ENCODE measurements at places on chromosomes 11 and 22.
A peak's percentile ranks its signal among the peaks of the same experiment; 100 is the strongest.

GRCh38 chr11:19774329-19774728, 61.7 kb downstream of the NAV2 start:
- no peak for DNase-seq

GRCh38 chr22:33361581-33361980, 303.4 kb upstream of the SYN3 start:
- no peak for DNase-seq

GRCh38 chr11:8269636-8270035, 6.0 kb upstream of the LMO1 start:
- no peak for DNase-seq

DNA sequence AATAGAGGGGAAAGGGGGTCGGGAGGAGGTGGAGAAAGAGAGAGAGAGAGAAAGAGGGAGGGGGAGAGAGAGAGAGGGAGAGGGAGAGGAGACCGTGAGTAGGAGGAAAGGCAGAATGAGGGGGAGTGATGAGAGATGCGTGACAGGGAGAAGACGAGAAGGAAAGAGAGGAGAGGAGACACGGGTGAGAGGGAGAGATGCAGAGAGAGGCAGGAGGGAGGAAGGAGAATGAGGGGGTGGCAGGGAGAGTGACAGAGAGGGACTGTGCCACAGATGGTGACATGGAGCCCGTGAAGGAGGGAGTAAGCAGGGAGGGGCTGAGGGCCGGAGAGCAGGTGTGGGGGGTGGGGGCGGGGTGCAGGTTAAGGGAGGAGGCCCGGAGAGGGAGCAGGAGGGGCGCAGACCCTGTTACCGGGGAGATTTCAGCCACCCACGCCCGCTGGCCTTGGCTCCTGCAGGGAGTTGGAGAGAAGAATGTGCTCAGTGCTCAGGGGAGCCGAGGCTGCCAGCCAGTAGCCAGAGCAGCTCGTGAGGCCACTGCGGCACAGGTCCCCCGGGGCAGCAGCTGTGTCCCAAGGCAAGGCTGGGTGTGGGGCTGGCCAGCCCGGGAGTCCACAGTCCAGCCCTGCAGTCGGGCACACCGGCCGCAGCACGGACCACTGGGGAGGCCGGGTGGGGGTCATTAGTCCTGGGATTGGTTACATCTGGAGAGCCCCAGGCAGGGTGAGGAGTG, at the start of gene SSTR3:
TSS of gene SSTR3 (minus strand) at position 304 of the 733 bp plus-strand sequence. CDS start 4,674 bp downstream, outside the sequence.
- no peak for DNase-seq

- DNase-seq = no peak
Observed at GRCh38 chr11:28231475-28231874, 123.3 kb downstream of the METTL15 start.

DNA sequence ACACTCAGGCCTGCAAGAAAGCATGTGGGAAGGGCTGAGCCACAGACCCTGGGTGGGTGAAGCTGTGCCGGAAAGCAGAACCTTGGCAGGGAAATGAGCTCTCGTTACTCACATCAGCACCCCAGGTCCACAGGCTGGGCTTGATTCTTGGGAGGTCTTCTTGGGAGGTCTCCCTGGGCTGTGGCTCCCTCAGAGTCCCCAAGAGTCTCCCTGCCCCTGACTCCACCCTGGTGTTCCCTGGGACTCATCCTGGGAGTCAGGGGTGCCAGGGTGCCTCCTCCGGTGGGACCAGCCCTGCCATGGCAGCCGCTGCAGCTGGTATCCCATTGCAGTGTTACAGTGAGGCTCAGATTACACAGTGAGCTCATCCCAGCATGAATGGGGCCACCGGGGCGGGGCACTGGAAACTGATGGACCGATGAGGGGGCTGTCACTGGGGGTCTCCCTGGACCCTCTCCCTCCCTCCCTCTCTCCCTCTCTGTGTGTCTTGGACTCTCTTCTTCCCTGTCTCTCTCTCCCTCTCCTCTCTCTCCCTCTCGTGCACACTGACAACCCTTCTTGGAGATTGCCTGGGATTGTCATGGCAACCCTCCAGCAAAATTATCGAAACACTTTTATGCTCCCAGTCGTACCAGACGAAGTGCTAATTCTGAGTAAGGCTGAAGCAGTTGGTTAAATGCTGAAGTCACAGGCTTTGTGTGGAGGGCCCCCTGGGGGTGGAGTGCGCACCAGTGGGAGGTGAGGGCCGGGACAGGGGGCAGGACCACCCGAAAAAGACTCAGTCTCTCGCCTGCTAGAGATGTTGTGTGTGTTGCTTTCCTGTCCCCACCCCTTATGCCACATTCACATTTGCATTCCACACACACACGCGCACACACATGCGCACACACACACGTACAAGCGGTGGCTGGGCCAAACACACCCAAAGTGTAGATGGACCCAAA, 8.6 kb upstream of the C11orf96 start:
- DNase-seq = no peak

GRCh38 chr22:35743326-35743860, 25.7 kb downstream of the APOL5 start:
- no peak for DNase-seq

DNA sequence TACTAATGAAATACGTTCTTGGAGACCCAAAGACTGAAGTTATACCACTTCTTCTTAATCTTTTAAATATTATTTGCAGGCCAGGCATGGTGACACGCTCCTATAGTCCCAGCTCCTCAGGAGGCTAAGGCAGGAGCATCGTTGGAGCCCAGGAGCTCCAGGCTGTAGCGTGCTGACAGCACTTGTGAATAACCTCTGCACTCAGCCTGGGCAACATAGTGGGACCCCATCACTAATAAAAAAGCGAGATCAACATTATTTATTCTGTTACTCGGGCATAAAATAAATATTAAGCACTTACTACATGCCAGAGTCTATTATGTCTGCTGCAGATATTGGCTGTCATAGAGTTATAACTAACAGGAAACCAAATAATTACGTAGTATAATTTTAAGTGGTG, 720 bp upstream of the MED17 start:
- DNase-seq = no peak

DNA sequence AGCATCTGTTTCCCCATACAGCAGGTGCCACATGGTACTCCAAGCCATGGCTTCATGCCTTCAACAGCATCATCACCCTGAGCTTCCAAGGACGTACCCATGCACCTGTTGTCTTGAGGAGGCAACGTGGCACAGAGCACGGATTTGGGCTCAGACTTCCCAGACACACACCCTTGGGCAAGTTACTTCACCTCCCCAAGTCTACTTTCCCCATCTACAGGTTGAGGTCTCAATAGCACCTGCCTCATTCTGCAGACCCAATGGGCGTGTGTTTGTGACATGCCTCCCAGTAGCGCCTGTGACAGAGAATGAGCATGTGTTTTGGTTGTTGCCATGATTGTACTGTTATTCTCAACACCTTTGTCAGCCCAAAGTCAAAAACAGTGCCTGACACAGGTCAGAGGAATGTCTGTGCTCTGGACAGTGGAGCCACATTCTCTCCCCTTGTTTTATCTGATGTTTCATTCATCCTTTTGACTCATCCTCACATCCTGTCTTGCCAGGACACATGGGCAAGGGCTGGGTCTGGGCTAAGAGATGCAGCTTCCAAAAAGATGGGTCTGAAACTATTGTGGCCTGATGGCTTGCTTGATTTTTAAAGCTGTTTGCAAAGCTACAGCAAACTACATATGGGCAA, 53.4 kb upstream of the CCND1 start:
- DNase-seq = no peak

GRCh38 chr22:35510481-35510934, 30.1 kb upstream of the RASD2 start:
- no peak for DNase-seq

GRCh38 chr22:31923136-31923535, 21.2 kb upstream of the YWHAH start:
- DNase-seq = no peak

DNA sequence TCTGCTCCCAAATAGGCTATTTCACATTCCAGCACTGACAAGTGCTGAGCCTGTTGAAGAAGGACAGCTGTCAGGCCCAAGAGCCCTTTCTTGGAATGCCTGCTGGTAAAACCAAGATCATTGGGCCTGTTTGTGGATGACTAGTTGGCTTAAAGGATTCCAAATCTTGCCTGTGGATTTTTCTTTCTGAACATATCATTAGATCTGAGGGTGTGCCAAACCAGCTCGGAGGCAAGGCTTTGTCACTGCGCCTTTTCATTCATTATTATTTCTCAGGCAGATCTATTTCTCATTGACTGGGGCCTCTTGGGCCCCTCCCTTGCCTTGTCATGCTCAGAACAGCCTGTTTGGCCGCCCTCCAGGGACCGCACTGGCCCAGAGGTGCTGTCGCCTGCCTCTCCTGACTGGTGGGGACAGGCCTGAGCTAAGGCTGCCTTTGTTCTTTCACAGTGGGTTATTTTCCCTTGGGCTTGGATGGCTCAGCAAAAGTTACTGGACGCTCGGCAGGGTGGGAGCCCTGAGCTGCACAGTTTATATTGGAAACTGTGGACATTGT, 222.7 kb upstream of the SESN3 start:
- no peak for DNase-seq

GRCh38 chr11:131324921-131325570, 45.4 kb upstream of the NTM start:
- no peak for DNase-seq

- DNase-seq = no peak
Observed at GRCh38 chr11:35689081-35689996, 26.8 kb downstream of the TRIM44 start.

DNA sequence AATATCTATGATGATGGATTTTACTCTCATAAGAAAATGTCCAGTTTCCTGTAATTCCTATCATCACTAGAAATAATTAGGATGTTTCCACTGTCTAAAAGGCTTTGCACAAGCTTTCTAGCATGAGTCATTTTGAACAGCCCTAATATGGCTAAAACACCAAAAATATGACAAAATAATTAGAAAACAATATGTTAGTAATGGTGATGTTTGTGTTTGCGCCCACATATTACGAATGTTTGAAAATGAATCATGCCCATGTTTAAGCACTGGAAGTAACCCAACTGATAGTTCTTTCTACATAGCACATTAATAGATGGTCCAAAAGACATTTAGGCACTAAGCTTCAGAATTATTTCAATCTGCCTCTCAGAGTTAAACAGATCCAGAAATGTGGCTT, 96.0 kb downstream of the TRPC6 start:
- DNase-seq = no peak

DNA sequence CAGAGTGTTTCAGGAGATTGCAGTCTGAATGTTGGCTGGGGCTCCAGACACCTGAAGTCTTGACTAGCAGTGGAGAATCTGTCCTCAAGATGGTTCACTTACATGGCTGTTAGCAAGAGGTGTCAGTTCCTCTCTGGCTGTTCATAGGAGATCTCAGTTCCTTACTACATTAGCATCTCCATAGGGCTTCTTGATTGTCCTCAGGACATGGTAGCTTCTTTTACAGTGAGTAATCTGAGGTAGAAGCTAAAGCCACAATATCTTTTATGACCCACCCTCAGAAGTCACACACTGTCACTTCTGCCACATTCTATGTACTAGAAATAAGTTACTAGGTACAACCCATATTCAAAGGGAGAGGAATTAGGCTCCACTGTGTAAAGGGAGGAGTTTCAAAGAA, 10.5 kb upstream of the PATL1 start:
- no peak for DNase-seq

DNA sequence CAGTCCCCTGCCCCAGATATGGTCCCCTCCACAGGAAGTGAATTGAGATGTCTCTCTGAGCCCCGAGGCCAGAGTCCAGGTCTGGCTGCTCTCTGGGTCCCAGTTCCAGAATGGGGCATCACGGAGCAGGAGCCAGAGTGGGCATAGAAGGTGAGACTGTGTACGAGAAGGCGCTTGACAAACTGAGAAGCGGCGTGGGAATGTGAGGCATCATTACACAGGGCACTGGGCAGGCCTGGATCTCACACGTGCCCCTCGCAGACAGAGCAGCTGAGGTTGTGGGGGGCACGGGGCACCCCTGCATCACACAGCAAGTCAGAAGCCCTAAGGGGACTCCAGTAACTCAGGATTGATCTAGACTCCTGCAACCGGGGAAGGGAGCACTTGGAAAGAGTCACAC, 9.2 kb downstream of the STARD10 start:
- no peak for DNase-seq

GRCh38 chr11:73152861-73153483, 10.9 kb upstream of the FCHSD2 start:
- peak; percentile 64 for DNase-seq

GRCh38 chr11:72139500-72139899, 4.0 kb downstream of the FOLR3 start:
- no peak for DNase-seq

DNA sequence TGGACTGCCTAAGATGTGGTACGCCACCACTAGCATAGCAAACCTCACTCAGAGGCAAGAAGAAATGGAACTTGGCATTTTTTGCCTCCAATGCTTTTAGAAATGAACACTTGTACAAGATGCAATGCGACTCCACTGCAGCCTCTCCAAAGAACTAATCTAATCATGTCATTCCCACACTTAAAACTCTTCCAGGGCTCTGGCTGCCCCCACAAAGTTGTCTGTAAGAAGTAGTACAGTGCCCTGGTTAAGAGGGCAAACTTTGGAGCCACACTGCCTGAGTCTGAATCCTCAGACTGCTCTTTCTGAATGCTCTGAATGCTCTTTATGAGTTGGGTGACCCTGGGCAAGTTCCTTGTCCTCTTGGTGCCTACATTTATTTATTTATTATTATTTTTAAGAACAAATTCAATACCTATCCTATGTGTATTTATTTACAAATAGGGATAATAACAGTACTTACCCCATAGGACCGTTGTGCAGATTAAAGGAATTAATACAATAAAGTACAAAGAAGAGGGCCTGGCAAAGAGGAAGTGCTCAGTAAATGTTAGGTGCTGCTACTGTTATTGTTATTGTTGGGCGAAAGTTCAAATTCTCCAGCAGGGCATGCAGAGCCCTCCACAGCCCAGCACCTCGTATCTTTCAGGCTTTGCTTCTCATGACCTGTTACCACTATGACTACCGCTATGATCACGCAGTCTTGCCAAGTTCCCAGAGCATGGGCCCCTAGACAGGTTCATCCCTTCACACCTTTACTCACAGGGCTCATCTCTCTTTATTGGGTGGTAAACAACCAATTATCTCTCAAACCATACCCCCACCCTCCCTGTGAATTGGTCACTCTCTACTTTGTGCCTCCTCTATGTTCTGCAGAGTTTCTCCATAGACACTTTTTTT, 59.3 kb downstream of the RAB30 start:
- DNase-seq = no peak

GRCh38 chr22:27212617-27213177, 555.3 kb downstream of the MIAT start:
- DNase-seq = no peak

- no peak for DNase-seq
Observed at GRCh38 chr22:24046024-24046423, 34.9 kb downstream of the CABIN1 start.

DNA sequence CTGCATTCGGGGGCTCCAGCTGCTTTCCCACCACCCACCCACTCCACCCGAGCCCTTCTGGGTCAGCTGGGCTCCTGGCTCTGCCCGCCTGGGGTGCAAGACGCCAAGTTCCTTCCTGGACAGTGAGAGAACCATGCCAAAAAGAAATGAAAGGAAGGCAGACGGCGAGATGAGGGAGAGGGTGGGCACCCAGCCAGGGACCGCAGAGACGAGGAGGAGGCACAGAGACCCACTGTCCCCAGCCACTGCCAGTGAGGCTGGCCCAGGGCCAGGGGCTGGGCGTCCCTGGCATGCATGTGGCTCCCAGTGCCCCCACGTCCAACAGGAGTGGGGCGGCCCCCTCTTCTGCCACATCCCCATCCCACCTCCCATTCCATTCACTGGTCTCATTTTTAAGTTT, 10.8 kb upstream of the CD81 start:
- DNase-seq = no peak
